ENCODE measurements at places on chromosomes 4 and X. TPM values are rescaled to one million over a fixed set of nuclear protein-coding genes. Genes with fewer than 3 reads are reported as not detected.

- H3K27me3 ChIP-seq: no peaks in the 10 kb centered on the region
- H3K4me1 ChIP-seq: no peaks in the 10 kb centered on the region
- DNase-seq: no peak
- H3K36me3 ChIP-seq: no peaks in the 10 kb centered on the region
- no peak overlapping the region for H3K27ac ChIP-seq
Observed at GRCh38 chr4:76381986-76382385, 39.0 kb downstream of the CCDC158 start.

DNA sequence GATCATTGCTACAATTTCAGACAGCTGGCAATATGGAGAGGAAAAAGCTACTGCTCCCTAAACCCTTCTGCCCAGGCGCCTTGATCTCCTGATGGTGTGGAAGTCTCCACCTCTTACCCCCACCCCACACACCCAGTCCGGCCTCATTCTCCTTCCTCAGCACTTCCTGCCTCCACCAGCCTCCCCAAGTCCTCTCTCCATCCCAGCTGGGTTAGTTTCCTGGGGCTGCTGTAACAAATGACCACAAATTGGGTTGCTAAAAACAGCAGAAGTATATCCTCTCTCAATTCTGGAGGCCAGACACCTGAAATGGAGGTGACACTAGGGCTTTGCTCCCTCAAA is 1.1 kb upstream of the CCNQ start:
- H3K4me1 ChIP-seq: peaks cover 24% of the 10 kb centered on the region
- H3K27me3 ChIP-seq: no peaks in the 10 kb centered on the region
- H3K4me3 ChIP-seq: peak overlapping the region; percentile 69
- peaks cover 9% of the 10 kb centered on the region for H3K36me3 ChIP-seq
- H3K27ac ChIP-seq: no peak overlapping the region

- DNase-seq: peak; percentile 8
- no peaks in the 10 kb centered on the region for H3K4me1 ChIP-seq
- peaks cover 5% of the 10 kb centered on the region for H3K27me3 ChIP-seq
- no peaks in the 10 kb centered on the region for H3K36me3 ChIP-seq
- peak overlapping the region; percentile 41 for H3K4me3 ChIP-seq
- H3K27ac ChIP-seq: peak overlapping the region; percentile 87
Observed at GRCh38 chrX:66017659-66018170, 22.2 kb downstream of the VSIG4 start.

DNA sequence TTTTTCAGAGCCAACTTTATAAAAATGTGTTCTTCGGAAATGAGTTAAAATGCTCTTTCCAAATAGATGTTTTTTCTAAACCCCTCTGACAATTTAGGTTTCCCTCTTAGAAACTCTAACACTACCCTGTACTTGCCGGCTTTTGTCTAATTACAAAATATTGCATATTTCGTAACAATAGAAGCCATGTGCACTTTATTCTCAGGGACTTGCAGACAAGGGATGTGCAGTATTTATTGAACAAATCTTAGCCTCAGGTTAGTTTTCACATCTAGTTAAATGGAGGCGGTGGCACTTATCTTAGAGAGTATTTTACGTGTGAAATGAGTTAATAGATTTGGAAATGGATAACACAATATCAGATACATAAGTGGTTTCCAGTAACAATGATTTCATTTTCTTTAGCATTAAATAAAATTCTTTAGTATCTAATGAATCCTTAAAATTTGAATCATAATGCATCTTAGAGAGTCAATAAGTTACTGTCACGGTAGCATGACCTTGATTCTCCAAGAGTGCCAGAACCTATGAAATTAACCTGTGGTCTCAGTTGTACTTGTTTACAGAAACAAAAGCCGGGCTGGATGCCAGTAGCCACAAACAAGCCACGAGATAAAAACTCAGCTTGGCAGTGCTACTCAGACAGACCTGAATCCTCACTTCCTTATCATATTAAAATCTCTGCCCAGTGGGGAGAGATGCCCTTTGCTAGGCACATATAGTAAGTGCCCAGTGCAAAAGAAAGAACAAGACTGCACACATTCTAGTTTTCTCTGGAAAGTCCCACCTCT is 772 bp upstream of the PABPC4L start:
- H3K27me3 ChIP-seq: peaks cover 15% of the 10 kb centered on the region
- no peak for DNase-seq
- H3K4me3 ChIP-seq: peak overlapping the region; percentile 38
- H3K4me1 ChIP-seq: no peaks in the 10 kb centered on the region
- no peak overlapping the region for H3K27ac ChIP-seq

DNA sequence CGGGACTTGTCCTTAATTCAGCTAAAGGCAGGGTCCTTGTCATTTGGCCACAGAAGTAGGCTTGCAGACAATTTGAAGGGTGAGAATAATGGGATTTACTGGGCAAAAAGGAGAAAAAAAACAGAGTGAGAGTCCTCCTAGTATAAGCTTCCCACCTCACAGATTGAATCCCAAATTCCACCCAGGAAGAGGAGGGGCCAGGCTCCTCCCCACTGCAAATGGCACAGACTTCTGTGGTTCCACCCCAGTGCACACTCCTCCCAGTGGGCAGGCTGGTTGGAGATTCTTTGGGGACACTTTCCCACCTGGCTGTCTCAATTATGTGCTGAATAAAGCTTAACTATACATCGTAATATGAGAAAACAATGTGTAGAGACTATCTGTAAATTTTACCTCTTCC is 31.6 kb downstream of the MEPE start:
- no peaks in the 10 kb centered on the region for H3K4me1 ChIP-seq
- H3K4me3 ChIP-seq: no peak overlapping the region
- no peak overlapping the region for H3K27ac ChIP-seq
- no peaks in the 10 kb centered on the region for H3K36me3 ChIP-seq

Gene UGT2A1
- total RNA-seq: not detected
